ENCODE measurements at places on chromosomes 13 and 19. TPM values are rescaled to one million over a fixed set of nuclear protein-coding genes. Genes with fewer than 3 reads are reported as not detected.

DNA sequence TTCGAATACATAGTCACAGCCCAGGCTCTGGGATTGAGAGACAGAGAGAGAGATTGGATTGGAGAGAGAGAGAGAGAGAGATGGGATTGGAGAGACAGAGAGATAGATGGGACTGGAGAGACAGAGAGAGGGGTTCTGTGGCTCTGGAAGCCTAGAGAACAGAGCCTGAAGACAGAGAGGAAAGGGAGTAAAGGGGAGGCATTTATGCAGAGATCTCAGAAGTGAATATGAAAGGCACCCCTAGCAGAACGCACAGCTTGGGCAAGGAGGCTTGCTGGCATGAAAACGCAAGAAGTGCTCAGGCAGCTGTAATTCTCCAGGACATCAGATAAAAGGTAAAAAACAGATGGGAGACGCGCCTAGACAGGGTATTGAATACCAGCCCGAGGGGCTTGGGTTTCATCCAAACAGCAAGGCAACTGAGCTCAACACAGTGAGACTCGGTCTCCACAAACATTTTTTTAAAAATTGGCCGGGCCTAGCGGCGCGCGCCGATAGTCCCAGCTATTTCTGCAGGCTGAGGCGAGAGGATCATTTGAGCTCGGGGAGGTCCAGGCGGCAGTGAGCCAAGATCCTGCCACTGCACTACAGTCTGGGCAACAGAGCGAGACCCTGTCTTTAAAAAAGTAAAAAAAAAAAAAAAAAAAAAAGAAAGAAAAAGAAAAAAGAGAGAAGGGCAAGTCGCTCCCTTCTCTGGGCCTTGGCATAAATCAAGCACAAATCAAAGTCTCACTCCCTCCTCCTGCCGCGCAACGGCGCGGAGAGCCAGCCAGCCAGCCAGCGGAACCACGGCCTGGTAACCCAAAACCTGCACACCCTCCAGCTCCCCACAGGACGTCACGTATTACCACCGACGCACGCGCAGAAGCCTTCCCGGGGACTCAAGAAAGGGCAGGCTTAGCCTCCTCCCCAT lies 774 bp upstream of the PPP2R1A start:
- ATAC-seq: peak; percentile 3

GRCh38 chr19:52214241-52214640 lies 24.4 kb downstream of the PPP2R1A start:
- no peak for ATAC-seq

GRCh38 chr19:48645620-48646000 lies 377 bp downstream of the CA11 start:
- no peak for ATAC-seq

DNA sequence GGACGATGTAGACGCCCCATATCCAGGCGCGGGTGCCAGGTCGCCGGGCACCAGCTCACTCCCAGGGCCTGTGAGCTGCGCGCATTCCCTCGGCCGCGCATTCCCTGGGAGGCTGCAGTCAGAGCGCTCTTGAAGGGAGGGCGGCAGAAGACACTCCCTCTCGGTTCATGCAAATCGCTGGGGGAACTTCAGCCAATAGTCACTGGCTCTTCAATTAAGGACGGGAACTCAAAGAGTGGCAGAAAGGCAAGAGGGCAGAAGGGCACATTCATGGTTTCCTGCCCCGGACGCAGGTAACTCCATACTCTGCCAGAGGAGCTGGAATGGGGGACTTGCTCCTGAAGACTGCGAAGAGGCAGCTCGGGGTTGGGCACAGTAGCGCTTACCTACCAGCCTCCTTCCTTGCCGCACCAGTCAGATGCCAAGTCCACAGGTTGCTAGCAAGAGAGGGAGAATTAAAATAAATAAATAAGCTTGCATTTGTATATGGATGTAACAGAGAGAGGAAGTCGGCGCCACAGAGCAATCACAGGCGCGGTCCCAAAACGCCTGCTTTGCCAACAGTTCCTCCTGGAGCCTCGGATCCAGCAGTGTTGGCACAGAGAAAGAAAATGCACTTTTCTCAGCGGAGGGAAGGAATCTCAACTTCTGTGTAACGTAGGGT lies 459 bp downstream of the PCDH20 start:
- no peak for ATAC-seq

The KIR2DL3 gene
- total RNA-seq: not detected

The ZNF256 gene
- total RNA-seq: 7.8 TPM

The PCP2 gene
- total RNA-seq: 3.6 TPM
